ENCODE measurements at places on chromosomes 2 and 18.

GRCh38 chr2:24881623-24882022, 38.4 kb downstream of the ADCY3 start:
- DNase-seq = no peak

GRCh38 chr2:118613737-118614136, 233.7 kb downstream of the EN1 start:
- no peak for DNase-seq

DNA sequence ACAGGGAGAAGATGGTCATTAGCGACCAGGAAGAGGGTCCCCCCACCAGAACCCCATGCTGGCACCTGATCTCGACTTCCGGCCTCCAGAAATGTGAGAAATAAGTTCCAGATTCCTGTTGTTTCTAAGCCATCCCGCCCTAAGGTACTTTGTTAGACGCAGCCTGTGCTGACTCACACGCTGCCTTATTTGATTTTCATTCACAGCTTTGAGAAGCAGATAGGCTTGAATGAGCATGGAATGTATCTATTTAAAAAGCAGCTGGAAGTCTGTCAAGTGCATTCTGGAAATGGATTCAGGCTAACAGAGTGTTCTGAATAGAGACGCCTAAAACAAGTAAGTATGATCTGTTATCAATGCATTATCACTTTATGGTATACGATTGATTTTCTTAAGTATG, 8.3 kb upstream of the IL1R2 start:
- no peak for DNase-seq

DNA sequence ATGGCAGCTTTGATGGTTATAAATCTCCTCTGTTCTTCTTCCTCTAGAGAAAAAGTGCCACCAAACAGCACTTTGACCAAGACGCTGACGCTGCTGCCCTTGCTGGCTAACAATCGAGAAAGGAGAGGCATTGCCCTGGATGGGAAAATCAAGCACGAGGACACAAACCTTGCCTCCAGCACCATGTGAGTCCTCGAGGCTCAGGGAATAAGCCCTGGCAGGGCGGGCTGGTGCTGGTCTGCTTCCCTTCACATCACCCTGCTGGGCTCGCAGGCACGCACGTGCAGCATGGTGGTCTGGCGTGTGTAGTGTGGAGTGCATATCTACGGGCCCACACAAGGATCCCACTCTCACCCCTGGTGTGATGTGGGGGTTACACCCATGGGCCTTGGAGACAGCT, 19.4 kb upstream of the DGKD start:
- DNase-seq = no peak

- no peak for DNase-seq
Measured at GRCh38 chr18:31490387-31490786, 7.6 kb upstream of the DSG2 start.

All from suppressor macrophage (primary cell).